Amygdala (tissue), 56 donors: ENCODE measurements at places on chromosomes 12 and 14.

- no peak for DNase-seq
These were observed 100.2 kb downstream of the NELL2 start for GRCh38 chr12:44775901-44776300.

DNA sequence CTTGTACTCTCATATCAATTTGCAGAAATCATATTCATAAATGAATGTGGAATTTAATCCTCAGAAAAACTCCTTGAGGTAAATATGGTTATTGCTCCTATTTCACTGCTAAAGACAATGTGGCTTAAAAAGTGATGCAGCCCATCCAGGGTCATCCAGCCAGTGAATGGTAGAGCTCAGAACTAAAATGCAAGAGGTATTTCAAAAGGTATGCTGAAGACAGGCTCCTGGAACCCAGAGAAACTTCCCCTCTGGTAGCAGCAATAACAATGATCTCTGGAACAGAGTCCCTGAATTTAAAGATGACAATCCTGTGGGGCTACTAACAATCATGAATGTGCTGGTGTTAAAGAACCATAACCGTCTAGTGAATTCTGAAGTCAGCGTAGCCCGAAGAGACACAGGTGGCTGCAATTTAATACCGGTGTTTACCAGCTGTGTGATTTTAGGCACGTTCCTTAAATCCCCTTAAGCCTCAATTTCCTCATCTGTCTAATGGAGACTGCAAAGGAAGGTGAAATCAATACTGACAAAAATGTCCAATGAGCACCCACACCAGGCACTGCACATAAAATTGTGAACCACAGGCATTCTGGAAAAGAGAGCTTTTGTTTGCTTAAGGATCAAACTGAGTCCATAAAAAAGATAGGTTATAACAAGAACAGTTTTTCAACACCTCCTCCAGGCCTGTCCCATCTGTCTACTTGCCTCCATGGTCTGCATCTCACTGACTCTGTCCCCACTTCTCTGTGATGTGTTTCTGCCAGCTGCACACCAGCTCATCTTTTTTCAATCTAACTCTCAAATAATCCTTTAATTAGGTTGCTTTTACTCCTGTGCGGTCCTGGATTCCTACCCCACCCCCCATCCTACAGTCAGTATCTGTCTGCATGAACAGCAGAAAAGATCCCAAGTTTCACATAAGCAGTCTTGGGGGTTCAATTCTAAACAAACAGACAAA lies 10.5 kb downstream of the TM7SF3 start:
- DNase-seq, result no peak

DNA sequence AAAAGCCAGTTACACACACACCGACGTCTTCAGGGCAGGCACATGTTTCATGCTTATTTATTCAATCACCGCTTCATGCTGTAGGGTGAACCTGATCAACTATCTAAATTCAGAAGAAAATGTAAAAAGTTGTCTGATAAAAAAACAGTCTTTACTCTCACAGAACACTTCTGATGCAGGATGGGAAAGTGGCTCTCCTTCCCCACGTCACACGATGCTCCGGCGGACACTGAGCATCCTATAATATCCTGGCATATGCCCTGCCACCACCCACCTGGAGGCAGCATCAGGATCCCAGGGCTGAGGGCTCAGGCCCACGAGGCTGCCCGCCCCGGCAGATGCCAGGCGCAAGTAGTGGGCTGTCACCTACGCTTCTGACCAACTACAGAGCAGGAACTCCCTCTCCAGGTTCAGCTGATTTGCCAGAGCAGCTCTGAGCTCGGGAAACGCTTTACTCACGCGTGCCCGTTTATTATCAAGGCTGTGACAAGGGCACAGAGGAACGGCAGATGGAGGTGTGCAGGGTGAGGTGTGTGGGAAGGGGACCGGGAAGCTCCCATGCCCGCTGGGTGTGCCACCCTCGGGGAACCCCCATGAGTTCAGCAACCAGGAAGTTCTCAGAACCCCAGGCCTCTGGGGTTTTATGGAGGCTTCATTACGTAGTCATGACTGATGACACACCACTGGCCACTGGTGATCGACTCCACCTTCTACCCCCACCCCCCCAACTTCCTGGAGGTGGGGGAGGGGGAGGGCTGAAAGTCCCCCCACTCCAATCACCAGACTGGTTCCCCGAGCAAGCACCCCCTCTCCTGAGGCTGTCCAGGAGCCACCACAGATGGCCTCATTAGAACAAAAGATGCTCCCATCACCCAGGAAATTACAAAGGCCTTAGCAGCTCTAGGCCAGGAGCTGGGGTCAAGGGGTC lies 32.1 kb downstream of the SLC15A4 start:
- no peak for DNase-seq

- DNase-seq, result no peak
These were observed 19.3 kb upstream of the MMP17 start for GRCh38 chr12:131808744-131809371.
